Cerebellar cortex (tissue), 1 donor: ENCODE measurements at places on chromosomes 11 and 22.

- no peak for DNase-seq
These were observed 87.2 kb downstream of the KIAA1671 start for GRCh38 chr22:25039754-25040153.

GRCh38 chr11:96390488-96390792 is 627 bp downstream of the JRKL start:
- peak; percentile 6 for DNase-seq

DNA sequence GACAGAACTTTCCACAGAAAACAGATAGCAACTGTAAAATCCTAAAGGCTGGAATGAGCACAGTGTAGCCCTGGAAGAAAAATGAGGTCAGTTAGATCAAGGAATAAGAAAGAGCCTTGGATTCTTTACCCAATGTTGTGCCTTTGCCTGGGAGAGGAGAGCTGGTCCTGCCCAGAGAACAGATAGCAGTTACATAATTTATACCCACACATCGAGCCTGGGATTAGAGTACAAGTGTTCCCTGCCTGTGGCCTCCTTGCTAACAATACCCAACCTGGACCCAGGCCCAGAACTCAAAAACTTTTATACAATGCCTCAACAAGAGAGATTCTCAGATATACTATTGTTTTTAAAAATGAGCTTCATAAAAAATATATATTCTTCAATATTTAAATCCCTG is 1998.4 kb downstream of the LRRC4C start:
- DNase-seq = peak; percentile 3

DNA sequence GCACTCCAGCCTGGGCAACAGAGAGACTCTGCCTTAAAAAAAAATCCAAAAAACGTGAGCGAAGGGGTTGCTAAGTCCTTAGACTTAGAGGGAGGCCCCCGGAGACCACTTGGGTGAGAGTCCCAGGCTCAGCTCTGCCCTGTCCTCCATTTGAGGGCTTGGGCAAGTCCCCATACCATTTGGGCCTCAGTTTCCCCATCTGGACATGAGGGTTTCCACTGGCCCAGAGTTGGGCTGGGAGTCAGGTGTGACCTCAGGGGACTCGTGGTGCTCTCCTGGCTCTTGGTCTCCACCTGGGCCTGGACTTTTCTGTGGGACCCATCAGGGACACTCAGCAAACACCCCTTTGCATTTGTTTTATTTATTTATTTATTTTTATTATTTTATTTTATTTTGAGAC is 35.2 kb upstream of the CSNK1E start:
- DNase-seq = no peak

- DNase-seq = peak; percentile 90
These were observed 61.5 kb upstream of the SLC25A18 start for GRCh38 chr22:17501679-17502285.

DNA sequence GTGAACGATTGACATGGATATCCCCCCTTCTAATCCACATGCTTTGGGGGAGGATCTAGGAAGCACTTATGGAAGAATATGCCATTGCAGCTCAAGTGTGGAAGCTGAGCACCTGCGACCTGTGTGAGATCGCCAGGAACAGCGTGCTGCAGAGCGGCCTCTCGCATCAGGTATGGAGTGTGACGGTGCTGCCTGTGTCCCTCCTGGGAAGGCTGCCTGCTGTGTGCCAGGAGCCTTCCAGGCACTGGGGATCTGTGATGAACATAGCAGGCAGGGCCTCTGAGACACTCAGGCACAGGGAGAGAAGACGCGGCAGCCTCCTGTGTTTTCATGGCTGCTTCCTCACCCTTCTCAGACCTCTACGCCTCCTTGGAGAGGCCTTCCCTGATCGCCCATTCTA is 36.5 kb downstream of the RNF141 start:
- DNase-seq = no peak

DNA sequence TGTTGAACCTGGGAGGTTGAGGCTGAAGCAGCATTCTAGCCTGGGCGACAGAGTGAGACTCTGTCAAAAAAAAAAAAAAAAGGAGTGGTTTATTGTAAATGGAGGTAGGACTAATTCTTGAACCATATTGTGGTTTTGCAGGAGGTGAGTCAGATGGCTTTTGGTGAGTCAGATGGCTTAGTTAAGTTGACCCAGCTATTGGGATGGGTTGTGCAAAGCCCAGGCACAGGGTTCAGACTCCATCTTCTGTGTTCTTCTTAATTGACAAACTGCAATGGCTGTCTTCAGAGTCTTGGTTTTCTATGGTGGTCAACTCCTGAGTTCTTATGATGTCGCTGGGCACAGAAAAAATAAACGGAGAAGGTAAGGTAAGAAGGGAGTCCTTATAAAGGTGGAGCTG is 182.7 kb downstream of the ADAMTS15 start:
- no peak for DNase-seq

DNA sequence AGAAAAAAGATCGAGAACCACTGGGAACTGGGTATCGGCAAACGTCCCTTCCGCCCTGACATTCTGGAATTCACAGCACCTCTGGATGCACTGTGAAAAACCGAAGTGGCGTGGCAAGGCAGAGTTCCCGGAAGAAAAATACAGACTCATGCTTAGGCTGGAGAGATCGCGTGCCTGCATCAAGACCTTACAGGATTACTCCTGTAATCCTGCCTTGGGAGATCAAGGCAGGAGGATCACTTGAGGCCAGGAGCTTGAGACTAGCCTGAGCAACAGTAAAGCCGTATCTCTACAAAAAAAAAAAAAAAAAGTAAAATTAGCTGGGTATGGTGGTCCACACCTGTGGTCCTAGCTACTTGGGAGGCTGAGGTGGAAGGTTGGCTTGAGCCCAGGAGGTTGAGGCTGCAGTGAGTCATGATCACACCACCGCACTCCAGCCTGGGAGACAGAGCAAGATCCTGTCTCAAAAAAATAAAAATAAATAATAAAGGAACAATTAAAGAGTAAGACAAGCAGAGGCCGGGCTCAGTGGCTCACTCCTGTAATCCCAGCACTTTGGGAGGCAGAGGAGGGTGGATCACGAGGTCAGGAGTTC is 19.9 kb upstream of the TEF start:
- DNase-seq = no peak

- DNase-seq = no peak
These were observed 1.7 kb upstream of the ABTB2 start for GRCh38 chr11:34359548-34359891.

DNA sequence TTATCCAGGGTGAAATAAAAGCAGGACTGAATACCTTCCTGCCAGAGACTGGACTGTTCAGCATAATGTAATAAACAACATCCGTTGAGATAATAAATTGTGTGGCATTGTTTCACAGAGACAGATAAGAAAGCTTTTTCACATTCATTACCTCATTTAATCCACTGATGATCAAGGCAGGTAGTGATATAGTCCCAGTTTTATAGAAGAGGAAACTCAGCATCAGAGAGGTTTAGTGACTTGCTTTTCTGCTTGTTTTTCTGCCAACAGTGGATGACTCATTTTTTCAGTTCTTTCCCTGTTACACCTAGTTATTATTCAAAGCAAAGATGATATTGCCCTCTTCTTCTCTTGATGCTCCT is 4.0 kb downstream of the MYO18B start:
- DNase-seq = no peak

- no peak for DNase-seq
These were observed 89.8 kb downstream of the APIP start for GRCh38 chr11:34826384-34826726.

DNA sequence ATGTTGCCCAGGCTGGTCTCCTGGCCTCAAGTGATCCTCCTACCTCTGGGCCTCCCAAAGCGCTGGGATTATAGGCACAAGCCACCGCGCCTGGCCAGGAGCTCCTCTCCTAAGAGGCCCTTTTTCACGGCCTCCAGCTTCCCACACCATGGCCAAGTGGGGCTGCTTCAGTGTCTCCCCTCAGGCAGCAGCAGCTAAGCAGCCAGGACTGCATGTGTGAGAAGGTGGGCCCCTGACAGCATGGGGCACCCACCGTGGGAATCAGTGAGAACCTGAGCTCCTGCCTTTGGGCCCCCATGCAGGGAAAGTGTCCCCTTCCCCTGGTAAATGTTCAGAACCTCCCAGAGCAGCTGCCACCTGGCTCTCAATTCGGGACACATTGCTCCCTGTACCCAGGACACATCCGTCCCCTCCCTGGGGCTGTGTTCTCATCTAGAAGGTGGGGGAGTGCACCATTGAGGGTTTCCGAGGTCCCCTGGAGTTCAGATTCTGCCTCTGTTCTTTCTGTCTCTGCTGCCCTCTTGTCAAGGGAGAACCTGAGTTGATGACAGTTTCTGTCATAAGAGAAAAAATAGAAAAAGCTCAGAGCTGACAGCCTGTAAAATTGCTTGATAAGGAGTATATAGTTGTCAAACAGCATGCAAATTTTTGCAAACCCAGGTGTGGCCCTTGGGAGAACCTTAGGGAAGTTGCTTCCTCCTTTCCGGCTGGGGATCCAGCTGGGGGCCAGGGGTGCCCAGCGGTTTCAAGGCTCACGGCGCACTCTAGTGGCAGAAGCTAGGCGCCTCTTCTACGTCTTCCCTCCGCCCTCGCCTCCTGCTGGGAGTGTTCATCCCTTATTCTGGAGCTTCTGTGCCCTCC is 29.7 kb downstream of the FAM83F start:
- peak; percentile 56 for DNase-seq

DNA sequence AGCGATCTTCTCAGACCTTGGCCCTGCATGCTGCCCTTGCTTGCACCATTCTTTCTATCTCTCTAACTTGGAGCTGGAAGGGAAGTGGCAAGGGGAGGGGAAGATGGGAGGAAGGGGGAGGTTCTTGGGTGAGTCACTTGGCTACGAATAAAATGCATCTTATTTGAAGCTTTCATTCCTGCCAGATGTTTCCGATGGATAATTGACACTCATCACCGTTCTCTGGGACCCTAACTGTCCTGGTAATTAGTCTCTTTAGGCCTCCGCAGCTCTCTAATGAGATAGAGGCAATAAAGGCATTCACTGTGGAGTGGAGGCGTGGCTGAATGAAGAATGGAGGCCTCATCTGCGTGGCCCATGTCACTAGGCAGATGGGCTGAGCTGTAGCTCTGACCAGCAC is 960.1 kb downstream of the NTM start:
- no peak for DNase-seq

DNA sequence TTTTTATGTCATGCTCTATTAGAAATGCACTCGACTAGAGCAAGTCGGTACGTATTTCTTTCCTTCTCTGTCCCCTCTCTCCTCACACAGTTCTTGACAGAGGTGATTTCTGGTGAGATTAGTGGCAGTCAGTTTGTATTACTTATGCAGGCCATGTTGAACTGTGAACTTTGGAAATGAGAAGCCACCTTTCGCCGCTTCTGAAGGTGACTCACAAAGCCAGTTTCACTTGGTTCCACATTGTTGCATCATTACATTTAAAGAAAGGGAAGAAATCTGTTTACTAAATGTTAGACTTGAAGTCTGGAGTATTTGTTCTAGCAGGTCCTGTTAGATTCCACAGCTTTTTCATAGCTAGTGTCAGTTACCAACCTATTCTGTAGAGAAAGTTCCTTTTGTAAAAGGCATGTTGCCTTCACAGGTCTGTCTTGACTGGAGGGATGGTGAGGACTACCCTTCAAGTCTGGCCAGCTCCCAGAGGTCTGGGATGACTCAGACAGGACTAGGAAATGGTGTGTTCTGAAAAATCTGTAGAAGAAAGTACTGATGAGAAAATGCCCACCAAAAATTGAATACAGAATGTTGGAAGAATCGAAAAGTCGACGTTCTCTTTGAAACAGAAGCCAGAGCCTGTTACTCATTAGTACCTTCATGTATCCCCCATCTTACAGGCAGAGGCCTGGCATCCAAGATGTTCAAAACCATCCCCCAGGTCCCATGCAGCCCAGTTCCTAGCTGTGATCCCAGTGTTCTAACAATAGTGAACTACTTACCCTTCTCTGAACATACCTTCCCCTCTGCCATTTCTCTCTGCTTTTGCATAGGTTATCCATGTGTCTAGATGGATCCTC is 181.4 kb downstream of the DBX1 start:
- no peak for DNase-seq

- no peak for DNase-seq
These were observed 32.9 kb downstream of the CABIN1 start for GRCh38 chr22:24043958-24044357.

GRCh38 chr22:36925388-36926290 is 12.2 kb downstream of the CSF2RB start:
- no peak for DNase-seq
